ENCODE measurements at places on chromosomes 12 and 14.

- DNase-seq = no peak
Measured at GRCh38 chr14:31051511-31051910, 25.3 kb upstream of the STRN3 start.

- peak; percentile 92 for DNase-seq
Measured at GRCh38 chr12:112381883-112382796, at the start of gene HECTD4. Gene HECTD4 (minus strand): TSS chr12:112382431. CDS start chr12:112382128, 303 bp downstream.

DNA sequence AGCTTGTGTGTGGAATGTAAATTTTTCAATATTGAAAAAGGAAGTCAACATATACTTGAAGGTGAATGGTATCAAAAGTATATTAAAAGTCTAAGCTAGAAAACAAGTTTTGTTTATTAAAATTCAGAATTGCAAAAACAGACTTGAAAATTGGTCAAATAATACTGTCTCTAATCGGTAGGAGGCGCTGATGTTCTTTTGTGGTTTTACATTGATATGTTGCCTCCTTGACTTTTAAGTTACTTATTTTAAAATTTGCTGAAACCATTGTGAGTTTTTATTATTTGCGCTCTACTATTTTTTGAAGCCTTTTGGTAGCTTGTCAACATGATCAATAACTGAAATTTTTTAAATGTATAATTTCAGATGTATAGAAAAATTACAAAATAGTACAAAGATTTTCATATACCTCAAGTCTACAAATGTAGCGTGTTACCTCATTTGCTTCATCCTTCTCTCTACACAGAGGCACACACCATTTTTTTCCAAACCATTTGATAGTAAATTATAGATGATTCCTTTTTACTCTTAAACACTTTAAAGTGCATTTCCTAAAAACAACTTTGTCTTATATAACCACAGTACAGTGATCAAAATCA, 6.9 kb downstream of the RTRAF start:
- DNase-seq = no peak

DNA sequence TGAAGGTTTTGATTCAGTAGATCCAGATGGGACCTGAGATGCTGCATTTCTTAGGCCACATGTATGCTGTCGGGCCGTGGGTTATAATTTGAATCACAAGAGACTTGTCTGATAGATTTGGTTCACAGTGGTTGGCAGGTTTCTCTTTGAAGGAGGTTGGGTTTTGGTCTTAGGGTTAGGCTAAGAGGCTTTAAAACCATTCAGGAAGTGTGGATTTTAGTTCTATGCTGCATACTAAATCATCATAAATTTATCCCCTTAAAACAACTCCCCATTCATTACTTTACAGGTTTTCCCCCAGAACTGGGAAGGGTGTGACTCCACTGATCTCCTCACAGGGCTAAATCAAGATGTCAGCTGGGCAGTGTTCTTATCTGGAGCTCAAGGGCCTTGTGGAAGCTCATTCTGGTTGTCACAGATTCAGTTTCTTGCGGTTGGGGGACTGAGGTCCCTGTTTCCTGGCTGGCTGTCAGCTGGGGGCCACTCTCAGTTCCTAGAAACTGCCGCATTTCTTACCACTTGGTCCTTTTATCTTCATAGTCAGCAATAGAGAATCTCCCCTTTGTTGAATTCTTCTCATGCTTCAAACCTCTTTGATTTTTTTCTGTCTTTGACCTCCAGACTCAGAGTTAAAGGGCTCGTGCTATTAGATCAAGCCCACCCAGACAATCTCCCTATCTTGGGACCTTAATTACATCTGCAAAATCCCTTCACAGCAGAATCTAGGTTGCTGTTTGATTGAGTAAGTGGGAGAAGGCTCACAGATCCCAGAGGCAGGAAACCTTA, 20.6 kb upstream of the PCNX1 start:
- DNase-seq = no peak

- DNase-seq = no peak
Measured at GRCh38 chr12:109503611-109504010, 26.2 kb downstream of the UBE3B start.

DNA sequence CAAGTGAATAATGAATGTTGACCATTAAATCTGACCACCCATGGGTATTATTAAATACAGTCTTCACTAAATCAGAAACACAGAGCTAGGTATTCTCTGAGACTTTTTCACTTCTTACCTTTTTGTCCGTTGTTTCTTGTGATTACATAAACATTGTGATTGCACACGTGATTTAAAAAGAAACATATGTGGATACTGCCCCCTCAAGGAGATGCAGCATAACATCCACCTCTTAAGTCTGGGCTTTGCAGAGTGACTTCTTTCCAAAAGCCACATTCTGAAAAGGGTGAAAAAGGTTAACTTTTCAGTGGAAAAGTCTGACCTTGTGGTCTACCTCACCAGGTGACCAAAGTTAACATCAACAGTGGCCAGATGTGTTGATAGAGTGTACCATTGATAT, 185.5 kb upstream of the FAR2 start:
- no peak for DNase-seq

- DNase-seq = no peak
Measured at GRCh38 chr12:54725233-54725843, 77.2 kb upstream of the DCD start.

DNA sequence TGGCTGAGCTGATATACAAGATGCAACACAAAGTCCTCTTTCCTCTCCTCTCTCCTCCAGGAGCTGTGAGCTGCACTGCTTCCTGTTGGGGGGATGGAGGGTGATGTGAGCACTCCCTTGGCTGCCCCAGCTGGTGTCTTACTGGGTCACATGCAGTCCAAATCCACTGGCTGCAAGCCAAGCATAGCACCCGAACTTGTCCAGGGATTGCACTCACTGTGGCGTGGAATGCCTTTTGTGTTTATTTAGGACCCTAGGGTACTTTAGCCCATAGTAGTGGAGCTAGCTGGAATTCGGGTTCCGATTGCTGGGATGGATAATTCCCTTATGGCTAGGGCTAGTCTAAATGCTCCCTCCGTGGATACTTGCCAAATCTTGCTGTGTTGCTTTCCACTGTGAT, 424.9 kb upstream of the SYT1 start:
- no peak for DNase-seq

GRCh38 chr14:71194251-71194650, 287.0 kb downstream of the PCNX1 start:
- DNase-seq = no peak

DNA sequence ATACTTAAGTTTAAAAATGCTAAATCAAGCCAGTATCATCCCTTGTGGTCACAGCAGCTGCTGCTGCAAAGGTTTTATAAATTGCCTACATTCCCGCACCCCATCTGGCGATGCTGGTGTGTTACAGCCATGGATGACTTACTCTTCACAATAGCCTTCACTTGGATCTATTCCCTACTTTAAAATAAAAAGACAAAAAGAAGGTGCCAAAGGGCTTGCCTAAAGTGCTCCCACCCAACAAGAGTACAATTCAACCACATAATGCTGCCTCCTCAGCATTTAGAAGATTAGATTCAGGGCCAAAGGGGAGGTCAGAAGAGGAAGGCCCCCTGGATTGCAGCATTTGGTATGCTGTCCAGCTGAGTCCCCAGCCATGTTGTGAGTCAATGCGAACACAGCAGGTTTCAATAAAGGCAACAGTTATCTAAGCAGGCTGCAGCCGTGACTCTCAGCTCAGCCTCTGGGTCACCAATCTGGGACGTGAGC, 176.1 kb downstream of the DAD1 start:
- no peak for DNase-seq

DNA sequence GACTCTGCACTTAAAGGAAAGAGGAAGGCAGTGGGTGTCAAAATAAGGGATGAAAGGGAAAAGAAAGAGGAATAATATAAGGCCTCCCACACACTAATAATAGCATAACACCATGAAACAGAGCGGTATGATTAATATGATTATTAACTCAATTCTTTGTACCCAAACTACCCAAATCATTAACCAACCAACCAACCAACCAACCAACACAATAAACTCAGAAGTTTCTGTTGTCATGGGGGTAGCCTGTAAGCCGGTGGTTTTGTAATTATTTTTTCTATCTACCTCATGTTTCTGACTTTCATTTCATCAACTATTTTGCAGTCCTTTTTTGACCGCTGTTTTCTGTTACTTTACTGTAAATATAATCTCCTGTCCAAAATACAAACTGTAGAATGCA, 105.8 kb downstream of the RERG start:
- no peak for DNase-seq

- DNase-seq = no peak
Measured at GRCh38 chr14:60253649-60254048, 4.6 kb downstream of the PPM1A start.

DNA sequence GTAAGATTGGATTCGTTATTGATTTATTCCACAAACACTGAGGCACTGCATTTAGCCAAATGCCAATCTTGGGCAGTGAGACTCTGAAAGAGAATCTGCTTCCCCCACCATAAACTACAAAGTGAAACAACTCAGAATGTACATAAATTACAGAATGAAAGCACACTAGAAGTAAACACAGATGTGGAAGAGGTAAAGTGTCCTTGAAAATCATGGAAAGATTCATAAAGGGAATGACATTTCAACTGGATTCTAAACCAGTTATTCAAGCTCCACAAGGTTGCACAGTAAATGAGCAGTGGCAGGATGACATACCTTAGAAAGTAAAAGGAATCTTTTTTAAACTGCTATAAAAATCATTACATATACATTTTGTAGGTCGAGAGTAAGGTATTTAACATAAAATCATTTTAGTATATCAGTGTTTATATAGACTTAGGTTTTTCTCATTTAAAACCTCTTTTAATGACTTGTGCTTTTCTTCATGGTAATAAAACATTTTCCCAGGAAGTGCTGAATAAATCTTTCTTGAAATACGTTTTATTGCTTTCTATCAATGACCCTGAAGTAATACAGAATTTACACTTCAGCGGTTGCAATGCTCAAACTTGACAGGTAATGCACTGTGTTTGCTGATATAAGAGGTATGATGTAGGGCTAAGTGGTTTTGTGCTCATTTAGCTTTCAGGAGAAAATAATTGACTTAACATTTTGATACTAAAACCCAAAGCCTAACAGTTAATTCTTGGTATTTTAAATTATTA, 270.6 kb downstream of the NAV3 start:
- no peak for DNase-seq

DNA sequence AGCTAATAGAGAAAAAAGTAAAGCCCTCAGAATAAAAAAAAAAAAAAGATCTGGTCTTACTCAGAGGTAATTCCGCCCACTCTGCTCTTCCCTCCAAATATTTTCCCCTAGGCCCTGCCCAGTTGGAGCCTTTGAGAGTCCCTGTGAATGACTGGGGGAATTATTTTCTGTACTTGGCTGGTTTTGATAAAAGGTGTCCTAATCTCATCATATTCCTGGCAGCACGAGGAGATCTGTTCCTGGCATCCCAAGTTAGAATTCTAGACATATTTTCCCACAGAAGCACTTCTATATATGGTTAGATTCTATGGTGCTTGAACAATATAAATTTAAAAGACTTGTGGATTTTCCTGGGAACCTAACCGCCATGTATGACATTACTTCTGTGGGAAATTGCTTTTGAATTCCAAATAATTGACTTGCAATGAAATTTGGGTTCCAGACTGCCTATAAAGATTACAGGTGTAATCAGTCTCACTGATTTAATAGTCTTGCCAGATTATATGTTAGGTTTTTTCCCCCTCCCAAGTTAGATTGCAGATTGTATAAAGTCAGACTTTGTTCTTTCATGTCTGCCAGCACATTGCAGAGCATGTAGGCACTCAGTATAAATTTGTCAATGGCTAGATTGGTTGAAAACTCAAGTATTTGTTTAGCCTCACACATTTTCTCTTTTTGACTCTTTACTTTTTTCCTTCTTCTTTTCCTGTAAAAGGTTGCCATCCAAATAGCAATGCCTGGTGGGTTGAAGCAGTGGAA, 12.3 kb downstream of the GPX2 start:
- DNase-seq = no peak

DNA sequence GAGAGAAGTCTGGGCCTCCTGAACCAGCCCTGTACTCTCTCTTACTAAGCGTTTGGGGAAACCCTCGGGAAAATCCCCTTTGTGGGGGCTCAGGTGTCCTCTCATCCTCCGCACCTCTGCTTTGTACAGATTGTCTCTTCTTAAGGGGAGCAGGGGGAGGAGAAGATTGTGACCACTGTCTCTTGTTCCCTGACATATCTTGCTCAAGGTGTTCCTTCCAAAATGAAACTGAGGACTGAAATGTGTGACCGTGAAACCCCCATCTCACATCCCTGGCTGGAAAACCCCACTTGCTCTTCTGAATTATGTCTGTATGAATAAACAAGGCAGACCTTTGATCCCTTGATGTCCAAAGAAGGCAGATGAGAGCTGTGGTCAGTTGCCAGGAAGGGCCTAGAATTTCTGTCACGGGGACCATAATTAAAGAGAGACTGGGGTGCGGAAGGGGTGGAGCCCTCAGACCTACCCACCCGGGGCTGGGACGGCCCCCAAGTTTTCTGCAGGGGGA, 369.8 kb downstream of the AACS start:
- DNase-seq = peak; percentile 32

GRCh38 chr12:93300611-93301021, 77.1 kb upstream of the NUDT4 start:
- no peak for DNase-seq

DNA sequence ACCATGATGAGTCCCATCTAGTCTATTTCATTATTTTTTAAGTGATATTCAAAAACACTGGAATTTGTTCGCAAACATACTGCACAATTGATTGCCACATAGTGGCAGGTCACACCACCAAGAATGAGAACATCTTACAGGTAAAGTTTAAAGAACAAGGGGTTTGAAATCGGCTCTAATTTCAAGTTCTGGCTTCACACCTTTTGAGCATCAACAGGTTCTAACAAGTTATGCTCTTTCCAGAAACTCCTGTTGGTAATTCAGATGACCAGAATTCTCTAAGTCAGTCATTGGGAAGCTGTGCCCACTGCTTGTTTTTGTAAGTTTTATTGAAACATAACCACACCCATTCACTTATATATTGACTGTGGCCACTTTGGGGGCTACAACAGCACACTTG, 336.3 kb downstream of the FUT8 start:
- DNase-seq = no peak

DNA sequence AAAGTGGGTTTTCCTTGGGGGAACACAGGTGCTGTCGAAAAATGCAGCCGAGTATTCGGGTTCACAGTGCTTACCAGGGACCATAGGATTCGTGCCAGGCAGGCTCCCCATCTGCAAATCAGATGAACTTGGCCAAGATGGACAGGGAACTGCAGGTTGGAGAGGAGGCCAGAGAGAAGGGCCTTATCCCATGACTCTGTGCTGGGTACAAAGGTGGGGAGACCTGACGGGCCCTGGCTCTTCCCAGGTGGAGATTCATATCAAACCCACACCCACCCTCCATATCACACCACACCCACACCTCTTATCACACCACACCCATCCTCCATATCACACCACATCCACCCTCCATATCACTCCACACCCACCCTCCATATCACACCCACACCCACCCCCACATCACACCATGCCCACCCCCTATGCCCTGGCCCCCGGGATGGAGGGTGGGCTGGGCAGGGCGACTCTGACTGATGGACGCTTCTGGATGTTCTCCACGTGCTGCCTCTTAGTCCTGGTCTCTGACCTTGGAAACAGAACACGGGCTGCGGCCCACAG, 319.7 kb downstream of the ADGRD1 start:
- no peak for DNase-seq

- no peak for DNase-seq
Measured at GRCh38 chr12:130715998-130716968, at the start of gene RIMBP2. Gene RIMBP2 (minus strand): TSS chr12:130716299. CDS start chr12:130479013, 237,286 bp downstream.
